Choroid plexus epithelial cell (primary cell): ENCODE measurements at places on chromosomes 2 and 18.

DNA sequence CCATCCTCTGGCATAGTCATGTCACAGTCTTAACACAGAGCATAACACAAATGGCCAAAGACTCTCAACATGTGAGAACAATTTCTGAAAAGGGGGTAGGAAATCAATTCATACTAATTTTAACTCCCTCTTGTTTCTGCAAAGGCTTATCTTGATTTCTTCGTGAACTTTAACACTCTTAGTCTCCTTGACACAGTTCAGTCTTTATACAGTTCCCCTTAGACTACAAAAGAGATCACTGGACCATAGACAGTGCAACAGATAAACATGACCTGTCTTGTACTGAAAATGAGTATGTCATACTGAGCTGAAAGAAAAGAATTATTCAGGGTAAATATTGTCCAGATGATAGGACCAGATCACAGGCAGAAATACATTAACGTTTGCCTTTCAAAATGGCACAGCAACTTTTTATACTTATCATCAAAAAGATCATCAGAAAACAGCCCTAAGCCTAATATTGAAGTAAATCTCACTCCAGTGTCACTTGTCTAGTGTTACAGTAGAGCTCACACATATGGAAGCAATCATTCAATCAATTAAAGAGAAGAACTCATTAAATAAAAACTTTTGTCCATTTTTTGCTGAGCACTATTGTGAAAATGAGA lies 56.4 kb upstream of the VRK2 start:
- no peak for DNase-seq

GRCh38 chr2:199228887-199229819 lies 228.6 kb downstream of the SATB2 start:
- peak; percentile 61 for DNase-seq

DNA sequence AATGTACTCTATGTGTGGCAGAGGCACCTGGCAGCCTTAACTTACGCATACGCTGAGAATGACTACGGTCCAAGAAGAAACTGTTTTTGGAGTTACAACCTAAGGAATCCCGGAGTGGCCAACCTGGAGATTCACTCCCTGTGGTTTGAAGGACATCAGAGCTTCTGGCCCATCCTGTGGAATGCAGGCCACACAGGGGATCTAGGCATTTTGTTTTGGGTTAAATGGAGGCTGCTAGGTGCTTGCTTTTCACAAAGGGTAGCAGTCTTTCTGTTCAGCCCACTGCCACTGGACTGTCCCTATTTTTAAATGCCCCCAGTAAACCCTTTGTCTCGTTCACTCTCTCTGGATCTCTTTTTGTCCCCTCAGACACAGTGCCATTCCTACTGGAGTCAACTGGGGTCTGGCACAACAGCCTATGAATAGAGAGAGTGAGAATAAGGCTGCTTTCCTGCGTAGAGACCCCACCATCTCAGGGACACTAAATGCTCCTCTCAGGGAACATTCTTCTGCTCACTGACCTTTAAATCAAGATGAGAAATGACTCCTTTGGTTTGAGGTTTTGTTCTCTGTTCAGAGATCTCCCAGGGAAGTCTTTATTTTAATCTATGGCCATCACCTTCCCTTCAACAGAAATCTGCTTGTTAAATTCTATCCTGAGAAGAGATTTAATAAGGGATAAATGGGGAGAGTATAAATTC lies 124.9 kb downstream of the B3GNT2 start:
- no peak for DNase-seq

DNA sequence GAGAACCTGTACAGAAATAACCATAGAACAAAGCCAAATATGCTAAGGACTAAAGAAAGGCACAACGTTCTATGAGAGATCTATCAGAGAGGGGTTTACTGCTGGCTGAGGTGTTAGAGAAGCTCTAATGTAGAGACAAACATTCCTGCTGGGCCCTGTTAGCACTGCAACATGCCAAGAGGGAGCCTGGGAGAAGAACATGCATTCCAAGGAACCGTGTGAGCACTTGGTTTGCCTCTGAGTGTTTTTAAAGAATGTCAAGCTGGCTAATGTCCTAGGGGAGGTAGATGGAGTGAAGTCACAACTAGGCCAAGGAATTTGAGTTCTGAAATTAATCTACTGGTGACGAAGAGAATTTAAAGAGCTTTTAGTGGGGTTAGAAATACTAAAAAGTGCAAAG lies 384.3 kb upstream of the LYPD1 start:
- peak; percentile 9 for DNase-seq

- DNase-seq: no peak
Observed at GRCh38 chr2:183072177-183072576, 6.4 kb upstream of the DUSP19 start.

GRCh38 chr2:228401065-228401912 lies 219.8 kb upstream of the SPHKAP start:
- peak; percentile 28 for DNase-seq

GRCh38 chr2:57461624-57462023 lies 585.0 kb upstream of the VRK2 start:
- no peak for DNase-seq

DNA sequence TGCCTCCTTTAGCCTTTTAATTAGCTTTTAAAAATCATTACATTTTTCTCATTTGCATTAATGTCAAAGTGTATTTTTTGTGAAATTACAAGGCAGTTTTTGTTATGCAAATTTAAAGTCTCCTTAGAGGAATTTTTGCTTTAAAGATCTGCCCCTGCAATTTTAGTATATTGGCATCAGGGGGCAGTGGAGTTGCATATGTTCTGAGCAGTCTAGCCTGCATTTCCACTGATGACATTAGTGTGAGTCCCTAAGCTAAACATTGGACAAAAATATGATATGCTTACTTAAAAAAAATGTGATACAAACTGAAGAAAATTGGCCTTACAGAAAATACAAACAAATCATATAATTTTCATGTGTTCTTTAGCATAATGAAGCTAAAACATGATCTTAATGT lies 426.5 kb downstream of the SLC4A3 start:
- peak; percentile 16 for DNase-seq

GRCh38 chr18:10410472-10411308 lies 43.7 kb upstream of the APCDD1 start:
- no peak for DNase-seq

DNA sequence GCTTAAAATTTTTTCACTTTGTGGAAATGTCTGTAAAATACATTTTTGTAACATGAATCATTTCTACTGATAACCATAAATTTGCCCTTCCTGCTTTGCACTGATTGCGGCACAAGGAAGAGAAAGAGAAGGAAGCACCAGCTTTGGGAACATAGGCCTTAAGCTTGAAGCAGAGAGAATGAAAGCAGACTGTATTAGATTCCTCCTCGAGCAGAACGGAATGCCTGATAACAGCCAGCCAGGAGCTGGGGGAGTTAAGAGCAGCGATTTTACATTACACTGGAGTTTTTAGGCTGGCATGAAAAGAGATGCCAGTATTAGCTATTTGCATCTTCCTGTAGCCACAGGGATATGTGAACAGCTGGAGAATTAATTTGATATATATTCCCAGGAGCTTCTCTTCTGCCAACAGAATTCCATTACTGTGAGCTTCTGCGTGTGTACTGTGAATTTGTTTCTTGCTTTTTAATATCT lies 33.5 kb downstream of the CRIM1 start:
- DNase-seq: peak; percentile 70

GRCh38 chr2:242011516-242011915 lies 142.0 kb downstream of the RTP5 start:
- DNase-seq: no peak

DNA sequence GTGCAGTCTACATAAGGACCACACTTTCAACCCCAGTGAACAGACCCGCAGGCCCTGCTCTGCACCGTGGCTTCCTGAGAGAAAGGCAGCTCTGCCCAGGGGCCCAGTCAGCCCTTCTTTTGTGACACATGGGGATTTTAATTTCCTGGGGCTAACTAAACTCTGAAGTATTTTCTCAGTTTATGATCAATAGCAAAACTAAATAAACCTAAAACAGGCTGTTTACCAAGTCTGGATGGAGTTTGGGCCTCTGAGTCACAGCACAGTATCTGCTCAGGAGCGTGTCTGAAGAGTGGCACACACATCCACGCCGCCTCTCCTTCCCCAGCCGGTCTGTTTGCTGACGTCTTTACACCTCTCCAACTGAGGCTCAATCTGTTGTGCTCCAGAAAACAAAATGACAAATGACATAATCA lies 72.3 kb downstream of the LDLRAD4 start:
- DNase-seq: no peak

GRCh38 chr2:64650722-64651338 lies 2.9 kb downstream of the SERTAD2 start:
- no peak for DNase-seq

DNA sequence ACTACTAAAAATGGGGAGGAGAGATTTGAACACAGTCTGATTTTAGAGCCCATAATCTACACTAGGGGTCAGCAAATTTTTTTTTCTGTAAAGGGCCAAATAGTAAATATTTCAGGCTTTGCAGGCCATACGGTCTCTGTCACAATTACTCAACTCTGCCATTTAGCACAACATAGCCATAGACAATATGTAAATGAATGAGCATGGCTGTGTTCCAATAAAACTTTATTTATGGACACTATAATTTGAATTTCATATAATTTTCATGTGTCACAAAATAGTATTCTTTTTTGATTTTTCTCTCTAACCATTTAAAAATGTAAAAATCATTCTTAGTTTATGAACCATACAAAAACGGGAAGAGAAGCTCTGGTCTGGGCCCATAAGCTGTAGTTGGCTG lies 309.4 kb downstream of the GPD2 start:
- no peak for DNase-seq

DNA sequence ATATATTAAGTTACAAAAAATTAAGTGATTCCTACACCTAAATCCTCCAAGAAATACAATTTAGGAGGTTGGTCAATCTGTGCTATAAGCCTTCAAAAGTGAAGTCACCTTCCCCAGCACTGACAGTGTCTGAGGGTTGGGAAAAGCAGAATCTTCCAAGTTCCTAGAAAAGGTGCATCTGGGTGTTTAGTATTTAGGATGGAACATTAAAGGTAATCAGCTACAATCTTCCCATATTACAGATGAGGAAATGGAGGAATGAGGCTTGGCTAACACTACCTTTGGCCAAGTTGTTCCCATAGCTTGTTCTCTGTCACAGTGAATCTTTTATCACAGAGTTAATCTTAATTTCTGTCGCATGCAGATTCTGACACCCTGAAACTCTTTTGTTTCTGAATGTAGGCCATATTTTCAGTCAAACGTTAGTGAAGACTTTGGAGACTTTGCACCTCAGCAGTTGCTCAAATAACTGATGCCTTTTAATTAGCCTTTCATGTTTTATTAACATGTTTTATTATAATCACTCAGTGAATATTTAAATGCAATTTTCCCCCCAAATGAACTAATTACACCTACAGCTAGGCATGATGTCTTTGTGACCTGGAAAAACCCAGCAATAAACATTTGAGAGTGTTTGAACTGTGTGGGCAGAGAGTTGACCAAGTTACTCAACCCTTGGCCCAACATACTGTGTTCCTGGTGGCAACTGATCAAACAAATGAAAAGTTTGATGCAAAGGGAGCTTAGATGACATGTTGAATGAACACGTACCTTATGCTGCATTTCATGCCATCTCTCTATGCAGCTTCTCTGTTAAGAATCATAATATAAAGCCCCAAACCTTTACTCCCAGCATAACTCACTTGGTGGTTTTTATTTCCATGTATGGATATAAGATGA lies 17.6 kb downstream of the FN1 start:
- DNase-seq: peak; percentile 68

DNA sequence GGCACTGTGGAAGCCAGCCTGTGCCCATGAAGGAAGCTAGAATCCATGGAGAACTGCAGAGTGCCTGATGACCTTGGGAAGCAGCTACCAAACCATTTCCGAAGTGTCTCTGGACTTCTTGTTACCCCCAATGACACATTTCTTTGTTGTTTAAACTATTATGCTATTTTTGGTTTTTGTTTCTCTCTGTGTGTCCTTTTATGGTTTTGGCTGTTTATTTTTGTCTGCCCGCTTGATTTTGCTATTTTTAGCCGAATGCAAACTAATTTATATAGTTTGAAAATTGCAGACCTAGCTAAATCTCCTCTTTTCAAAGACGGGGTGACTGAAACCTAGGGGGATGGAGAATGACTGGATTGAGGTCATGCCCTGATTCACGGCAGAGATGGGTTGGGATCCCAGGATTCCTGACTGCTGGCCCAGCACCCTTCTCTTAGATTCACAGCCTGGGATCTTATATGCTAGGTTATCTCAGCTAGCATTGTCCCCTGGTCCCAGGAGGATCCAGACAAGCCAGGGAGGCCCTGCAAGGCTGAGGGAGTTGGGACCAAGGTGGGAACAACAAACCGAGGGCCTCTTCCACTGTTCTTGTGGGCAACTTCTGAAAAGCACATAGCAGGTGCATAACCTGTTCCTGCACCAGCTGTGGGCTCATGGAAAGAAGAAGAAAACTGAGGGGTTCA lies 116.3 kb upstream of the HAAO start:
- DNase-seq: no peak

GRCh38 chr2:61238219-61239012 lies 76.4 kb downstream of the C2orf74 start:
- peak; percentile 41 for DNase-seq

DNA sequence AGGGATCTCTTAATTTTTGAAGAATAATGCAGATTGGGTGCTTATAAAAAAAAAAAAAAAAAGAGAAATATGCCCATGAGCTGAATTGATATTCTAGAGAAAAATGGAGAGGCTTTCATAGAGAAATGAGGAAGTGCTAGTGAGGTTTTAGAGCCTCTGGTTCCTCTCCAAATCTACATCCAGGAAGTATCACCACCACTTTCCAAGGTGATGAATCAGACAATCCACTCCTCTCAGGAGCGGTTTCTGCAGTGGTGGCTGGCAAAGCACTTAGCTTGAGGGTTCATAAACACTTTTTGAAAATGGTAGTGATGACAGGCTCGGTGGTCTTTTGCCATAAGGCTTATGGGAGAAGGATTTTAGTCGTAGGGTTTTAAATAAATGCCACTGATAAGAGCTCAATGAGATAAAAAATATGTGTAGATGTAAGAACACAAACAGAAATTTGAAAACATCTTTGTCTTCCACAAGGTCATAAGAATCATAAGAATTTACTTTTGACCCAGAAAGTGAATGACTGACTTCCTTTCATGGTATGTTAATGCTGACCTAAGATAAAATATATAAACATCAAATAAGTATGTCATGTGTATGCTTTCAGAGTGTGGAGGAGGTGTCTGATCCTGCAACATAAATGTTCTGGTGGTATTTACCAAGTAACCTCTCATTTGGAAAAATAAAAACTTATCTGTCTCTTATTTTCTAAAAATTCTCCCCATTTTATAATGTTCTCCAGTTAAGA lies 42.1 kb upstream of the DSG1 start:
- DNase-seq: peak; percentile 38

DNA sequence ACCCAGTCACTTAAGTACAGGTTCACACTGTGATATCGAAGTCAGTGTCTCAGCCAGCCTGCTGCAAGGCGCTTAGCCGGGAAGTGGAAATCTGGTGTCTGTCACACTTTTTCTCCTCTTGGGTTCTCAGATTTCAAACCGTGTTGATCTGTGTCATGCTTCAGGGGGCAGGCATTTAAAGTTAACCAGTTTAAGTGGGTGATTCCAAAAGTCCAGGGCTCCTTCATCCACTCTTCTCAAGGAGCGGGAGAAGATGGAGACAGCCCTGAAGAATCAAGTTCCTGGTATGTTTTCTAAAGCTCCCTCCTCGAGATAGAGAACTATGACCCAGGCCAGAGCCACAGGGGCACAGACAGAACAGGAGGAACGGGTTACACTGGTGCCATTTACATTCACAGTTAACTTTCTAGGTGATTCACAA lies 331.7 kb downstream of the GBX2 start:
- peak; percentile 25 for DNase-seq
